GM12864 (cell line): ENCODE measurements at places on chromosomes 7 and 10.

GRCh38 chr10:30687698-30688213, 58.2 kb upstream of the LYZL2 start:
- no peak for DNase-seq

- no peak for DNase-seq
Observed at GRCh38 chr10:130336617-130337304, 200.6 kb downstream of the GLRX3 start.

DNA sequence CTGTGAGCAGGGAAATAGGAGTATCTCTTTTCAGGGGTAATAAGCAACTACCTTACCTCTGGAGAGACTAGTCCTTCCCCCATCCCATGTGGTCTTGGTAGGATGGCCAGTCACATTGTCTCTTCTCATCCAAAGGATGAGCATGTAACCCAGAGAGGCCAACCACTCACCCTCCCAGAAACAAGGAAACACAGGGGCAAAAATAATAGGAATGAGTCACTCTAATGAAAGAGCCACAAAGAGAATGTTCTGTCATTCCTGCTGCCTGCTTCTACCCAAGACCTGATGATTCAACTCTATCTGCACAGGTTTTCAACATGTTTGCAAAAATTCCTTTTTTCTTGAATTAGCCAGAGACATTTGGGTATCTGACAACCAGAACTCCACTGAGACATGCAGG, 99.3 kb upstream of the NFE2L3 start:
- DNase-seq, result no peak

DNA sequence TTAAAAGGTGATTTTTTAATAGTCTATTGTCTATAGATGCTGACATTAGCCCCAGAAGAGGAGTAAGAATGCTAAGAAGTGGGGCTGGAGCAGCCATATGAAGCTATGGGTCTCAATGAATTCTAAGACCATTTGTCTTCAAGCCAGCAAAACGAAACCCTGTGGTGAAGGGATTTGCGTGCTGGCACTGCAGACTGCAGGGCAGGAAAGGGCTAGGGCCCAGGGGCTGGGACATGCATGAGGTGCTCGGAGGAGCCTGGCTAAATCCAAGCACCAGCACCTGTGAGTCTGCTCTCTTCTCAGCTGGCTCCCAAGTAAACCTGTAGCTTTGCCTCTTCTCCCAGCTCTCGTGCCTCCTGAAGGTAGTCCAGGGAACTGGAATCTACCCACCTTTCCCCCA, 1.3 kb upstream of the NDST2 start:
- no peak for DNase-seq

GRCh38 chr10:86312701-86313270, 53.8 kb downstream of the GRID1 start:
- no peak for DNase-seq

GRCh38 chr10:107056182-107056581, 108.3 kb downstream of the SORCS1 start:
- no peak for DNase-seq

GRCh38 chr10:111458256-111458655, 381.4 kb downstream of the ADRA2A start:
- no peak for DNase-seq

- DNase-seq, result no peak
Observed at GRCh38 chr10:120981601-120982391, 130.6 kb downstream of the WDR11 start.

DNA sequence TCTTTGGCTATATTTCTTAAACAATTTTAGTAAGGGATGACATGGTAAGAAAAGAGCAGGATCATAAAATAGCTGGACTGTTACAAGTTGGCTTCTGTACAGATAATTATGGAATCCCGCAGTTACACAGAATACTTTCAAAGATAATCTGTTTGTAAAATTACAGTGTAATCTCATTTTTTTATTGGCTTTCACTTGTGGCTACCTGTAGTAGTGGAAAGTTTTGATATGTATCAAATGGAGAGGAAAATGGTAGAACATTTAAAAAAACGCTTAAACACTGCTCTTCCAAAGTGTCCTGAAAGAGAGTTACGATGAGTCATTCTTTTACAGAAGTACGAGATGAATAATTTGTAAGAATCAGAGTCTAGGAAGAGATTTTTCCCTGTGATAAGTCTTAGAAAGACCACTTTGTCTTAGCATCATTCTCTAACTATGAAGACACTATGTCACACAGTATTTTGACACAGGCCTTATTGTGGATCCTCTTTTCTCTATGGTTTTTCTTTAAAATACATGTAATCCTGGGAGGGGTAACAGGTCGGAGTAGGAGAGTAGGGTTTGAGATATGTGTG, 215.0 kb upstream of the DKK1 start:
- no peak for DNase-seq
